IMR-90 (cell line): ENCODE measurements at places on chromosomes 16 and 17.

- DNase-seq = peak; percentile 76
These were observed at the start of gene ZNF771 for GRCh38 chr16:30407102-30407803. ZNF771 (plus strand) TSS chr16:30407606; CDS start chr16:30408054, 448 bp downstream.

DNA sequence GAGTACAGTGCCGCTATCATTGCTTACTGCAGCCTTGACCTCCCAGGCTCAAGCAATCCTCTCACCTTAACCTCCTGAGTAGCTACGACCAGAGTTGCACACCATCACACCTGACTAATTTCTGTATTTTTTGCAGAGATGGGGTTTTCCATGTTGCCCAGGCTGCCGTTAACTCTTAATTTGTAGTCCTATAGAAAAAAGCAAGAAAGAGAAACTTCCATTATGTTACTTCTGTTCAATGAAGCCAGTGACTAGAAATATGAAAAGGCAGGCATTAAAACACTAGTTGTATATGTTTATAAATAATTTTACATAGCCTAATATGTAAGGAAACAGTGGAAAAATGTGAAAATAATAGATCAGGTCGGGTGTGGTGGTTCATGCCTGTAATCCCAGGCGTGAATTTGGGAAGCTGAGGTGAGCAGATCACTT, 9.7 kb downstream of the RAD51C start:
- no peak for DNase-seq

DNA sequence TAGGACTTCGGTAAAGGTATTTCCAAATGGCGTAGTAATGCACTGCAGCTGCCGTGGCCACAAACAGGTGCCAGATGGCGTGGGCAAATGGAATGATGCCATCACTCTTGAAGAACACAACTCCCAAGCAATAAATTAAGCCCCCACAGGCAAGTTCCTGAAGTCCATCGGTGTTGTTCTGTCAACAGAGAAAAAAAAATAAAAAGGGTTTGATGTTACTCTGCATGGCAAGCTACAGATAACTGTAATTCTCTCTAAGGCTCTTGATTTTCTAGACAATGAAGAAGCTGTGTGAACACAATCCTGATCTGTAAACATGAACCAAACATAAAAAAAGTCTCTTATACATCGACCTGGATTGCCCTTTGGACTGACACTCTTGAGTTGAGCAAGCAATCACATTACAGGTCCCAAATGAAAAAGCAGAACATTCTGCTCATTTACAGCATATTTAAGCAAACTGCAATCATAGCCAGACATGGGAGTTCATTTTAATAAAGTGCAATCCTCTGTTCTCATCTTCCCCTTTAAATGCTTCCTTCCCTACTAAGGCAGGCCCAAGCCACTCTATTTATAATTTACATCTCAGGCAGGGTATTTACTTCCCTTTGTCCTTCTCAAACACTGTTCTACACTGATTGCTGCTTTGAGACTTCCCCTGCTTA, 27.1 kb downstream of the MMD start:
- no peak for DNase-seq

DNA sequence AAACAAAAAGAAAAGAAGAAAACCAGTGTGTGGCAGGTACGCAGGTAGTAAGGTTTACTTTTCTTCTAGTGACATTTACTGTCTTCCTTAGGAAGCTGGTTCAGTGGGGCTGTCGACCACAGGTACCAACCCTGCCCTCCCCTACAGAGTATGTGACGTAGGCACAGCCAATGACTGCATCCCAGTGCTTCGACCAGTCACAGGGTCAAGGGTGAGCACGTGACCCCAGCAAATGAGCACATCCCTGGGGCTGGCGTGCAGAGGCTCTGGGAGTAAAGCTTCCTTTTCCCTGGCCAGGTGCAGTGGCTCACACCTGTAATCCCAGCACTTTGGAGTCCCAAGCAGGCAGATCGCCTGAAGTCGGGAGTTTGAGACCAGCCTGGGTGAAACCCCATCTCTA, 38.9 kb upstream of the PLCG2 start:
- no peak for DNase-seq

DNA sequence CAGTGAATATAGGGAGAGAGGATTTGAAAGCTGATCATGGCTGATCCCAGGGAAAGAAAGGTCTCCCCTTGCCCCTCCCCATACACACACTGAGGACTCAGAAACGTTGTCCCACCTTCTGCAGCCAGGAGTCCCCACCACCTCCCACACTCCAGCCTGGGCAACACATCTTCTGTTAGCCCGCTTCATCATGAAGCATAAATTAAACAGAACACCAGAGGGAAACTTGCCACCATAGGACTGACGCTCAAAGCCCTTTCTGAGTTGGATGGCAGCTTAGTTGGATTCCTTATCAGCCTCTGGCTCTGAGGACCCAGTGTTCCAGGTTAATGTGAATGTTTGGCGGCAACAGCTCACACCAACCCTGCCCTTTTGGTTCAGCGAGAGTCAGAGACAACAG, 33.9 kb downstream of the ARHGAP27 start:
- no peak for DNase-seq
